SK-MEL-5 (cell line): ENCODE measurements at places on chromosomes 6 and 20. TPM values are rescaled to one million over a fixed set of nuclear protein-coding genes. Genes with fewer than 3 reads are reported as not detected.

Gene BCLAF1
- total RNA-seq: 70.4 and 77.7 TPM in 2 replicates

Gene SLC22A7
- not detected in 2 replicates for total RNA-seq

Gene VSX1
- not detected in 2 replicates for total RNA-seq

Gene VNN1
- not detected in 2 replicates for total RNA-seq

Gene SYNDIG1
- not detected in 2 replicates for total RNA-seq

Gene C20orf141
- total RNA-seq: 0.88 TPM in 1 of 2 replicates, not detected in the other

Gene RAD21L1
- 0.11 TPM in 1 of 2 replicates, not detected in the other for total RNA-seq

Gene PRELID3B
- 105 and 108 TPM in 2 replicates for total RNA-seq

Gene RIPOR2
- total RNA-seq: 6.7 and 7.4 TPM in 2 replicates

Gene KIAA0408
- 3.2 and 3.7 TPM in 2 replicates for total RNA-seq
